ENCODE measurements at places on chromosomes 12 and 14. TPM values are rescaled to one million over a fixed set of nuclear protein-coding genes. Genes with fewer than 3 reads are reported as not detected.

PTHLH gene
- 1.2 TPM for polyA plus RNA-seq

PDE3A gene
- polyA plus RNA-seq, result 22.1 TPM

LAG3 gene
- polyA plus RNA-seq, result 2.0 TPM

AKAP3 gene
- 4.7 TPM for polyA plus RNA-seq

GUCY2C gene
- polyA plus RNA-seq, result 0.60 TPM

TAS2R19 gene
- 1.6 TPM for polyA plus RNA-seq

KSR2 gene
- polyA plus RNA-seq, result 0.80 TPM

APOF gene
- 0.11 TPM for polyA plus RNA-seq

DUSP6 gene
- polyA plus RNA-seq, result 79.1 TPM

KRT6A gene
- polyA plus RNA-seq, result not detected

PIWIL1 gene
- 0.13 TPM for polyA plus RNA-seq

PRH2 gene
- 0.37 TPM for polyA plus RNA-seq

PLCZ1 gene
- 0.44 TPM for polyA plus RNA-seq

DNA sequence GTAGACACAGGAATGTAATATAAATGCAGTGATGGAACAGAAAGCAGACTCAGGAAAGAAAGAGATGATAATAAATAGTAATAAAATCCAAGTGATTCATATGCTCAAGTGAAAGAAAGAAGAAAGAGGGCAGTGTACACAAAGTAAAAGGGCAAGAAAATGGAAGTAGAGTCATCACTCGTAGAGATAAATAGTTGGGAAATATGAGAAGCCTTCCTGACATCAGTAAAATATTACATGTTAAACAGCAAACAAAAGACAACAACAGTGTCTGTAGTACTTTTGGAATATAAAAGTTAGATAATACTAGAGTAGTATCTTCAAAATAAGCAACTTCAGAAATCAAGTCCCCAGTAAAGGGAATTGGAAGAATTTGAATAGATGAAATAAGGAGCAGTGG lies 412.3 kb downstream of the RAD51B start:
- no peak for DNase-seq

GRCh38 chr14:34874386-34875030 lies 652 bp downstream of the BAZ1A start:
- DNase-seq, result peak; percentile 59

GRCh38 chr12:110165540-110166159 lies 41.5 kb downstream of the IFT81 start:
- DNase-seq, result no peak

DNA sequence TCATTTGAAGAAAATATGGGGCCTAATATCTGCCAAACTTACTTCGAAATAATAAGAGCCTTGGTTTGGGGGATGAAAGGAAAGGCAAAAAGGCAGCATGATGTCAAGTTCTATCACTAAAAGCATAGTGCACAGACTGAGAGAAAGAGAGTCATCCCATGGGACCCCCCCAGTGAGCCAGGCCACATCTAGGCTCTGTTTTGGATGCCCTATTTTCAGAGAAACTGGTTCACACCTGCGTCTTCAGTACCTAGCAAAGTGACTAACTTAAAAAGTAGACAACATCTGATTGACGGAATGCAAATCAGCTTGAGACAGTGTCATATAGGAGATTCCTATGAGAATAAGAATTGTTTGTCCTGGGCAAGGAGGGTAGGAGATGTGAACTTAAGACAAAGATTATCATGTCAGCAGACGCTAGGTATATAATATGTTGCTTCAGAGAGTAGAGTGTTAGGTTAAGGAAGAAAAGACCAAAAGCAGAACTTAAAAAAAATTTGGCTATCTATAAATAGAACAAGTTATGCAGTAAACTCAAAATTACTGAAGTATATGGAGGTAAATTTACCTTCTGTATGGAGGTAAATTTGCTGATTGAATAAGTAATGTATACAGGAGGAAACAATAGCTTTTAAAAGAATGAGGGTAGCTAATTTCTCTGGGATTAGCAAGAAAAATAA lies 148.2 kb downstream of the SLC41A2 start:
- no peak for DNase-seq

DNA sequence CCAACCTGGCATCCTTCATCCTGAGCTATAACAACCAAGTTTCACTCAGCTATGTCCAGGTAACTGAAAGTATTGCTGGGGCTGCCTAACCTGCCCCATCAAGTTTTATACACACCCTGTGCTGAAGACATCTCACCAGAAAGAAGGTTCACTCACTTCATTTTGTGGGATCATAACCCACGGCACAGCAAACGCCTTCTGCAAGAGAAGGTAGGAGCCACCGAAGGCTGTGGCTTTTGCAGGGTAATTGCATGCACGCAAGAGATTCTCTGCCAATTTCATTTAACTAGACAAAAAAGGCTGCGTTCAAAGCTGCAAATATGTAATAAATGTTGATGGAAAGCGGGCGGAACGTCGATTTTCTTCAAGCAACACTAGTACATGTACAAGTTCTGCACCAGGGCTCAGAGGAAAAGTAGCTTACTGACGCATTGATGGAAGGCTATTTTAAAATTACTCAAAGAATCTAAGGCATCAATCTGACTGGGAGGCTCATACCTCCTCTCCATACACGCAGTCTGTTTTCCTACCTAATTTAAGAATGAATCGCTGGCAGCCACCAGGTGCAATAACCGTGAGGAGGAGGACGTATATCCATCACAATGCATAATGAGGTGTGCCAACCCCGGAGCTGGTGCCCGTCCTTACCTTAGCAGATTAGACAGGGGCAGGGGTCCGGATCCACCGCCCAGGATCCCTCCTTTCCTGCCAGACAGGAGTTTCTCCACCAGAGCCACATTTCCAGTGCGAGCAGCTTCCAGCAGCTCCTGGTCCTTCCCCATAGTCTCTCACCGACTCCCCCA lies 1.1 kb downstream of the ANKS1B start:
- no peak for DNase-seq

GRCh38 chr14:81172881-81173280 lies 47.9 kb downstream of the GTF2A1 start:
- no peak for DNase-seq

DNA sequence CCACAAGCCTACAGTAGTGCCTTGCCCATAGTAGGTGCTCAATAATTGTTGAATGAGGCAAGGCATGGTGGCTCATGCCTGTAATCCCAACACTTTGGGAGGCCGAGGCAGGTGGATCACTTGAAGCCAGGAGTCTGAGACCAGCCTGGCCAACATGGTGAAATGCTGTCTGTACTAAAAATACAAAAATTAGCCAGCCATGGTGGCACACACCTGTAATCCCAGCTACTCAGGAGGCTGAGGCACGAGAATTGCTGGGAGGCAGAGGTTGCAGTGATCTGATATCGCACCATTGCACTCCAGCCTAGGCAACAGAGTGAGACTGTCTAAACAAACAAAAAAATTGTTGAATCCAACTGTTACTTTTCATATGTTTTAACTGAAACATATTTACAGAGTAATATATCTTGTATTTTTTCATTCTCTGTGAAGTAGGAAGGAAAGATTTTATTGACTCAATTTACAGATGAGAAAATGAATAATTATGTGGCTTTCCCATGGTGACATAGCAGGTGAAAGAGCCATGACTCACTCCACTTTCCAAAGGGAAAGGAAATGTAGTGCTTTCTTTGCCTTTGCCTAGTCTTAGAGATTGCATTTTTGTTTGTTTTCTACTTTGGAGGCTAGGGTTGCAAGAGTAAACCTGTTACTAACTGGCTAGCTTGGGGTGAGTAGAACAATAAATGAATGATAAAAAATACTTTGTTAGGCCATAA lies 95.4 kb upstream of the SLC38A4 start:
- no peak for DNase-seq

DNA sequence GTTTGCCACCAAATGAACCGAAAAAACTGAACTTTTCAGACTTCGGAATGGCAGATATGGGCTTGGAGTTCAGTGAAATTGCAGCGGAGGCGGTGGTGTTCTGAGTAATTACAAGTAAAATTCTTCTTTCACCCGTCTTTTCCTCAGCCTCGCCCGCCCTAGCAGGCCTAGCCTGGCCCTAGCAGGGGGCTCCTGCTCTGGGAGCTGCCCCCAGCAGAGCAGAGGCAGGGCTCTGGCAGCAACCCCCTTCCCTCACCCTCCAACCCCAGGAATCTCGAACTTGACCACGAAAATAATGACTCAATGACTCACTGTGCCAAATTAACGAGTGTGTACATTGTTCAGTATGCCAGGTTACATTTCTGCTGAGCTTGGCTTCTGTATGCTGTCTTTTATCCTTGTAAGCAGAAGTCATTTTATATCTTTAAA lies 1.1 kb downstream of the PAPLN start:
- no peak for DNase-seq

GRCh38 chr12:46677749-46678148 lies 148.0 kb downstream of the SLC38A4 start:
- DNase-seq, result no peak

DNA sequence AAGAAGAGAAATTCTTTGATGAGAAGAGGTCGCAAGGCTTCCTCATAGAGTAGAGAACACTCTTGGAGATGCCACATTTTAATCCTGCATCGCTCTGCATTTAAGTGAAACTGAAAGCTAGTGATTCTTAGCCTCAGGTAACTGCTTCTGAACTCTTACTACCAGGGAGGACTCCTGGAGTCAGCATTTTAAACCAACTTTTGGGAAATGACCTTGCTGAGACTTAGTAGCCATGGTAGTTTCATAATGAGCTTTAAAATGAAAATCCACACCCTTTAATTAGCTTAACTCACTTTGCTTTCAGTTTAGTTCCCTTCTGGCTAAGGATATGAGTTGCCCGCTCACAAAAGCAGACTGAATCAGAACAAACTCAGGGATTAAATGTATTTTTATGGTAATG lies 80.3 kb downstream of the SYNE2 start:
- DNase-seq, result no peak

- no peak for DNase-seq
Measured at GRCh38 chr12:9758119-9758518, 2.6 kb downstream of the CD69 start.

DNA sequence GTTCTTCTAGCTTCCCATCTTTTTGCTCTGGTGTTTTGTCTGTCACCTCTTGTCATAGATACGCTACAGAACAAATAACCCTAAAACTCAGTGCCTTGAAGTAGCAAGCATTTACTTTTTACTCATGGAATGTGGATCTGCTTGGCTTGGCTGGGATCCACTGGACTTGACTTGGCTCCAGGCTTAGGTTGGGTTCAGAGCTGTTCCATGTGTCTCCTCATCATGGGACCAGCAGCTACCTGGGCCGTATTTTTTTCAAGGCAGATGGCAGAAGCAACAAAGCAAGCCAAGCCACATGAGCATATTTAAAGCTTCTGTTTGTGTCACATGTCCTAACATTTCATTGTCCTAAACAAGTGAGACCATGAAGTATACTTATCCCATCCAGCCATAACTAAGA lies 48.7 kb upstream of the ATF1 start:
- no peak for DNase-seq

GRCh38 chr12:72505227-72505626 lies 233.1 kb downstream of the TRHDE start:
- DNase-seq, result no peak

- DNase-seq, result peak; percentile 11
Measured at GRCh38 chr12:9925705-9926393, 6.3 kb downstream of the CLEC2A start.

DNA sequence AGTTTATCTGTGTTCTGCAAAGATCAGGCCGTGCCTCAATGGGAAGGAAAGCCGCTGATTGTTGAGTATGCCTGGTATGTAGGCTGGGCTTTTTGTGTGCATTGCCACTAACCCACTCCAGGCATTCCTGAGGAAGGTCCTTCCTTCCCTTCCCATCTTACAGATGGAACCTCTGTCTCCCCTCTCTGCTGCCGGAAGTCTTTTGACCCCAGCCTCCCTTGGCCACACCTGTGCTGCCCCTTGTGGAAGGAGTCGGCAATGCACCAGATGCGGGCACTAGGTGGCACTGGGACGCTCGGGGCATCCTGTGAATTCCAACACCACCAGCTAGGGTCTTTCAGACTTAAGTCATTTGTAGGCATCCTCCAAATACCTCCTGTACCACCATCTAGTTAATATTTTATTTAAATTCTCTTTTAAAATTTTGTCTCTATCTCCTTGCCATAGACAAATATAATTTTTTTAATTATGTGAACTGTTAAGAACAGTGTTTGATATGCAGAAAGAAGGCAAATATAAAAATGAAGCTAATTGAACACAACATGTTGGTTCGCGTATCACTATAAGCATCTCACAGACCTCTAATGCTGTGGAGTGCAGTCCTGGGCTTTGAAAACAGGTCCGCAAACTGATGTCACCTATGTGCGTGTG lies 99.6 kb downstream of the RIN3 start:
- peak; percentile 3 for DNase-seq

GRCh38 chr12:105705765-105706164 lies 375.3 kb downstream of the C12orf75 start:
- peak; percentile 72 for DNase-seq

- DNase-seq, result no peak
Measured at GRCh38 chr12:2156333-2156732, 103.5 kb downstream of the CACNA1C start.

DNA sequence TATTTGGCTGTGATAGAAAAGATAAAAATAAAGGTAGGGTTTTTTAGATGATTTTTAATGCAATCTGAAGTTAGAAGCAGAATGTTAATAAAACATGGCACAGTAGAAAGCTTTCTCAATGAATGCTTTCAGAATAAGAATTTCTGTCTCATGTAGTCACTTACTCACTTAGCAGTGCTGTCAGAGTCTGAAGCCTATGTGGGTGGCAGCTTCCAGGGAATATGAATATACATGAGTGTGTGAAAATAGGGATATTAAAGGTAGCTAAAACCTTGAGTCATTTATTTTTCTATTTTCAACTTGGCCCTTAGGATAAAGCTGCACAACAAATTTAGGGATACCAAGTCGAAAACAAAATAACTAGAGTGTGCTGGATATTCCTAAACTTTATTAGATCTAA lies 427.9 kb downstream of the AEBP2 start:
- no peak for DNase-seq

DNA sequence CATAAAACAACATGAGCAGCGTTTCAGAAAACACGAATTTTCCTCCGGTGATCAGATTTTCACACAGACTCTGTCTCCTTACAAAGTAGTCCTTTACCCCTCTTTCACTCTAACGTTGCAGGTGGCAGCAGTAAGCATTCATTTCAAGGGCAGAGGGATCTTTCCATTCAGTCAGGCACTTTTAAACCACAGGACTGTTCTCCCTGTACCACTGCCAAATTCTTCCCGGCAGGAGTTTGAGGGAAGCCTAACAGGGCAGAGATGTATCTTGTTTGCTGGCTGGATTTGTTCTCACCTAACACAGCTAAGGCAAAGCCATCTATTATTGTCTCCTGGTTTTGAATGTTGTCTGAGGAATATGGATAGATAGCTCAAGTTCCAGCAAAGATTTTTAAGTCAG lies 1187.3 kb upstream of the SEL1L start:
- DNase-seq, result no peak

- no peak for DNase-seq
Measured at GRCh38 chr12:19783547-19784444, 344.5 kb downstream of the AEBP2 start.

DNA sequence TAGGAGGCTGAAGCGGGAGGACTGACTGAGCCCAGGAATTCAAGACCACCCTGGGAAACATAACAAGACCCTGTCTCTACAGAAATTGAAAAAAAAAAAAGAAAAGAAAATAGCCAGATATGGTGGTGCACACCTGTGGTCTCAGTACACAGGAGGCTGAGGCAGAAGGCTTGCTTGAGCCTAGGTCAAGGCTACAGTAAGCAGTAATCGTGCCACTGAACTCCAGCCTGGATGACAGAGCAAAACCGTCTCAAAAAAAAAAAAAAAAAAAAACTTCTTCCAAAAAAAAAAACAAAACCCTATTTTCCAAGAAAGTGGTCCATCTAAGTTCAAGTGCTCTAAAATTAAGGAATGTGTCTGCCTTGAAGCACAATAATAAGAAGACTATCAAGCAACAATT lies 19.8 kb downstream of the SNX6 start:
- no peak for DNase-seq

- DNase-seq, result no peak
Measured at GRCh38 chr12:108611884-108612415, 14.1 kb upstream of the TMEM119 start.

- no peak for DNase-seq
Measured at GRCh38 chr12:77493302-77494168, 337.2 kb upstream of the NAV3 start.

Measured in renal pelvis (tissue), 12 donors.